ENCODE measurements at places on chromosomes 12 and 14. TPM values are rescaled to one million over a fixed set of nuclear protein-coding genes. Genes with fewer than 3 reads are reported as not detected.

The OLR1 gene
- not detected for total RNA-seq

GRCh38 chr14:89236851-89237250, 180.2 kb downstream of the FOXN3 start:
- no peak overlapping the region for H3K27ac ChIP-seq
- H3K4me1 ChIP-seq = peaks cover 30% of the 10 kb centered on the region
- H3K36me3 ChIP-seq = peaks cover 4% of the 10 kb centered on the region
- DNase-seq = no peak

DNA sequence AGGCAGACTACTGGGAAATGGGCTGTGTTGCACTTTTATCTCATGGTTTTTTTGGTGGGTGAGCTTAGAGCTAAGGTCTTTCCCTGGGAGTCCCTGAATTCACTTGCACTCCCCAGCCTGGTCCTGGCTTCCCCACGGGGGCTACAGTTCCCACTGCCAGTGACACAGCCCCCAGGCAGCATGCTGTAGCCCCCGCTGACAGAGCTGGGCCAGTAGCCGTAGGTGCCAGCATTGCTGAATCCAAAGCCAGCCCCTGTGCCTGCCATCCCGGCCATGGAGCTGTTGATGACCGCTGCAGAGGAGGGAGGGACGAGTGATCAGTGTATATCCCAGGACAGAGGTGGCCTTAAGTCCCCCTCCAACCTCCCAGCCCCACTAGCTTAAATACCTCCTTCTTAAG, 6.9 kb upstream of the KRT72 start:
- H3K27me3 ChIP-seq = no peaks in the 10 kb centered on the region
- no peak overlapping the region for H3K27ac ChIP-seq
- H3K4me1 ChIP-seq = peaks cover 58% of the 10 kb centered on the region
- no peak overlapping the region for H3K4me3 ChIP-seq
- H3K36me3 ChIP-seq = no peaks in the 10 kb centered on the region
- no peak for DNase-seq

DNA sequence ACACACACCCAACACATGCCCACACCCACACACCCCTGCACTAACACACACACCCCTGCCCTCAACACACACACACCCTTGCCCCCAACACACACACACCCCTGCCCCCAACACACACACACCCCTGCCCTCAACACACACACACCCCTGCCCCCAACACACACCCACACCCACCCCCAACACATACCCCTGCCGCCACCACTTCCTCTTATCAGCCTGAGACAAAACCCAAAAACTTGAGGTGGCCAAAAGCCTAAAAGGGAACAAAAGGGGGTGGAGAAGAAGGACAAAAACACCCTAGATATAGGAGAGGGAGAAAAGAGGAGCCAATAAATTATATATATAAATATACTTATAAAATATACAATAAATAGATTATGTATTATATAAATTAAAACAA, 9.1 kb upstream of the DEGS2 start:
- no peak overlapping the region for H3K4me3 ChIP-seq
- peaks cover 5% of the 10 kb centered on the region for H3K4me1 ChIP-seq
- no peak overlapping the region for H3K27ac ChIP-seq
- peaks cover 16% of the 10 kb centered on the region for H3K27me3 ChIP-seq
- DNase-seq = no peak

Measured in activated CD4-positive, alpha-beta memory T cell treated with anti-CD3 and anti-CD28 coated beads for 36 hours (primary cell).